A549 treated with AZD2906 at 1 μM for 4 hours (cell line): ENCODE measurements at places on chromosomes 11 and 22. TPM values are rescaled to one million over a fixed set of nuclear protein-coding genes. Genes with fewer than 3 reads are reported as not detected.

SMIM35 gene
- not detected in 5 replicates for total RNA-seq

C11orf98 gene
- 118 to 140 TPM (median 121 TPM) in 5 replicates for total RNA-seq

HMOX1 gene
- total RNA-seq: 324 to 482 TPM (median 344 TPM) in 5 replicates

OR8B12 gene
- total RNA-seq: not detected in 5 replicates

CREB3L1 gene
- total RNA-seq: 4.0 to 4.7 TPM (median 4.4 TPM) in 5 replicates

RHOD gene
- 32.5 to 52.9 TPM (median 48.2 TPM) in 5 replicates for total RNA-seq

MB gene
- total RNA-seq: 6.3 to 8.7 TPM (median 7.7 TPM) in 5 replicates

OR2AG1 gene
- total RNA-seq: not detected in 5 replicates

P2RY6 gene
- 3.4 to 7.0 TPM (median 5.6 TPM) in 5 replicates for total RNA-seq

P4HA3 gene
- total RNA-seq: 38.3 to 57.4 TPM (median 50.5 TPM) in 5 replicates

GAB4 gene
- total RNA-seq: not detected in 5 replicates

CCDC116 gene
- 0.06 to 0.07 TPM (median 0.07 TPM) in 3 of 5 replicates, not detected in the others for total RNA-seq
